ENCODE measurements at places on chromosomes 1 and 21.
A peak's percentile ranks its signal among the peaks of the same experiment; 100 is the strongest.

DNA sequence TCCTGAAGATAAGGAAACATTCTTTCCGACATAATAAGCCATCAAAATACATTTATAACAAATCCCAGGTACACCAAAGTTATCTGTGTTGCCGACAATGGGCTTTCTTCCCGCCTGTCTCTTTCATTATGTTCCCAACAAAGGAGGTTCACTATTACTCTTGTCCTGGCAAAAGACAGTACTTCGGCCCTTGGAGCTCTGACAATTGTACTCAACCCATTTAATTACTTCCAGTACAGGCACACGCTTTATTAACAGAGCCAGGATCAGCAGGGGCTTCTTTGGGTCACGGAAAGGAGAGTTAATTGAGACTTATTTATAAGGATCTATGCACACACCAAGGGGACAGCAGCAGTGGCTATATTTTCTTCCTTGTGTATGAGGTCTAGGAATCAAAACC, 46.6 kb upstream of the DUSP10 start:
- no peak for DNase-seq

- no peak for DNase-seq
Observed at GRCh38 chr1:103170609-103171008, 62.3 kb upstream of the COL11A1 start.

GRCh38 chr1:228339766-228340685, 66.6 kb downstream of the TRIM11 start:
- DNase-seq, result no peak

DNA sequence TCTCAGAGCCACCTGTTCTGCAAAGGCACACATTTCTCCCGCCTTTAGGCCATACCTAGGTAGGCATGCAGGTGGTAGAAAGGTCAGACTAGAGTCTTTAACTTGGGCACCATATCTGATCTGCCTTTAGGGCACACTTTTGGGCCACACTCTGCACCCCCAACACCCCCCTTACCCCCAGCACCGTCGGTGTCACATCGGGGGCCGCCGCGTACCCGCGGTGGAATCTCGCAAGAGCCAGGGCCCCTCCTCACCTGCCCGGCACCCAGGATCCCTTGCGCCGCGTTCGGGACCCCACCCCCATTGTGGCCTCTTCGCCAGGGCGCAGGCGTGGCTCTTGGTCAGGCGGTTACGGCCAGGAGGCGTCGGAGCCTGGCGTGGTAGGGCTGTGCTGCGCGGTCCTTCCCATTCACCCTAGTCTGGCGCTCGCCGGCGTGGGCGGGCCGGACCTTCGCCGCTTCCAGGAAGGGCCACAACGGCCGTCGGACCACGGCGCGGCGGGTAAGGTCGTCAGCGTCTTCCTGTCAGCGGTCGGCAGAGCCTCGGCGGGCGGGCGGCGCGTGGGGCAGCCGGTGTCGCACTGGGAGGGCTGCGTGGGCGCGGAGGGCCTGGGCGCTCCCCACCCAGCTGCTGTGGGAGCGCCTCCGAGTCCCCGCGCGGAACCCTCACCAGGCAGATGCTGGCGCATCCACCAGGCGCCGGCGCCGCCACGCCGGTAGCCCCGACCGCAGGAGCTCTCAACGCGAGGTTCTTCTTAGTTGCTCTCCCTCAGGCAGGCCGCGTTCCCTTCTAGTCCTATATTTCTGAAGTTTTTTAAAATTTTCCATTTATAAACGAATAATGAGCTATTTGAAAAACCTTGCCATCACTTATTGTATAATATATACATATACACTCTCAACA, at the start of gene DNAH14:
DNAH14 (plus strand) TSS at position 341 of the 903 bp plus-strand sequence. CDS start 23,028 bp downstream, outside the sequence.
- DNase-seq, result peak; percentile 62

GRCh38 chr1:31926853-31927660, 11.1 kb downstream of the PTP4A2 start:
- DNase-seq, result no peak

GRCh38 chr1:153670257-153670858, 435 bp downstream of the ILF2 start:
- DNase-seq, result no peak

DNA sequence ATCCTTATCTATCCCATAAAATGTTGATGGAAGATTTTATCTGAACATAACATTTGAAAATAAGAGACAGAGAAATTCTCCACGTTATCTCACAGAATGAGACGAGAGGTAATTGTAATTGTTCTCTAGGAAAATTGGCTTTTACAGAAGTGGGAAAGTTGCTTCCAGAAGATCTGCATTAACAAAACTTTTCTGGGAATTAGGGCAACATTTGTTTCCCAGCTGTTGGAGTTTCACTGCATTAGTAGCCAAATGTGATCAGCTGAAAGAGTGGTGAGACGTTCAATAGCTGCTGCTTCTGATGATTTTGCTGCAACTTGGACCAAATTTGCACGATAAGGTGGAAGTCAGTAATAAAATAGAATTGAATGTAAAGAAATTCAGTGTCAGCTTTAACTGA, 7.6 kb downstream of the CHODL start:
- DNase-seq, result no peak

DNA sequence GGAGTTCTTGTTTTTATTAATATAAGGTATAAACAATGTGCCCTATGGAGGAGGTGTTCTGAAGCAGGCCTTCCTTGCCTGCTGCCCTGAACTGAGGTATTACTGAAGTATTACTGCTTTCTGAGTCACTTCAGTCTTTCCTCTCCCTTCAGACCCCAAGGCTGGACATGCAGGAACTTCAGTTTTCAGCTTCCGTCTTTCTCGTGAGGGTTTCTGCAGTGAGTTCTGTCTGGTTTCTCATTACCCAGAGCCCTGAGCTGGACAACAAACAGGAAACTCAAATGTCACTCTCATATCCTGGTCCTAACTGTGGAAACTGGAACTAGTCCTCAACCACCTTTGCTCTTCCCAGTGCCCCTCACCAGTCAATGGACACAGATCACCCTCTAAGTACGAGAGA, 46.8 kb downstream of the ELAVL4 start:
- no peak for DNase-seq

DNA sequence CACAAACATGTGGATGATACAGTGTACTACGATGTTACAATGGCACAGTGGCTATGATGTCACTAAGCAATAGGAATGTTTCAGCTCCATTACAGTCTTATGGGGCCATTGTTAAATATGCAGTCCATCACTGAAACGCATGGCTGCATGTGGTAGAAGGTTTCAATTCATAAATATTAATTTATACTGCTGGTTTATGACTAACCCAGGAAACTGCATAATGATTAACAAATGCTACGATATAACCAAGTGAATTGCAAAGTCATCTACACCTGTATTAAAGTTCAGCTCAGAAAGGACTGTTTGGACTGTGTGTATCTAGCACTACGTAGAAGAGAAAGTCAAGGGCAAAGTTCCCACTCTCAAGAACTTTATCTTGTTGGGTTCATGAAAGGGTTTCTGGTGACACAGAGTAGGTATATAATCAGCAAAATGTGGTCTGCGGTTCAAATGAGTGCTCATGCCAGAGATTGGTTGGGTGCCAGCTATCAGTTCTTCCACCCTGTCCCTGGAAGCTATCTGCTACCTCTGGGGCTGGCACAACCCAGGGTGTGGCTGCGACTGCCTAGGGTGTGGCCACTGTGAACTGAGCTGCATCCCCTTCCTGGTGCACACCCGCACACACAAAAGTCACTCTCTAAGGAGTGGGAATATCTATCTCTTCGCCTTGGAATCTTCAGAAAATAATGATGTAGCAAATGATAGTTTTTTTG, 14.8 kb downstream of the MGST3 start:
- no peak for DNase-seq

- no peak for DNase-seq
Observed at GRCh38 chr1:204580862-204581261, 64.7 kb downstream of the MDM4 start.

- no peak for DNase-seq
Observed at GRCh38 chr1:43197343-43198127, 25.4 kb downstream of the CFAP57 start.

GRCh38 chr1:204733289-204733688, 47.8 kb upstream of the LRRN2 start:
- DNase-seq, result no peak

- peak; percentile 40 for DNase-seq
Observed at GRCh38 chr1:169250022-169250421, 117.6 kb downstream of the NME7 start.

- DNase-seq, result peak; percentile 39
Observed at GRCh38 chr1:220113136-220113695, 19.3 kb downstream of the IARS2 start.

- no peak for DNase-seq
Observed at GRCh38 chr1:68703921-68704354, 207.1 kb upstream of the DEPDC1 start.

GRCh38 chr1:116538544-116538943, 32.3 kb downstream of the CD58 start:
- peak; percentile 30 for DNase-seq

DNA sequence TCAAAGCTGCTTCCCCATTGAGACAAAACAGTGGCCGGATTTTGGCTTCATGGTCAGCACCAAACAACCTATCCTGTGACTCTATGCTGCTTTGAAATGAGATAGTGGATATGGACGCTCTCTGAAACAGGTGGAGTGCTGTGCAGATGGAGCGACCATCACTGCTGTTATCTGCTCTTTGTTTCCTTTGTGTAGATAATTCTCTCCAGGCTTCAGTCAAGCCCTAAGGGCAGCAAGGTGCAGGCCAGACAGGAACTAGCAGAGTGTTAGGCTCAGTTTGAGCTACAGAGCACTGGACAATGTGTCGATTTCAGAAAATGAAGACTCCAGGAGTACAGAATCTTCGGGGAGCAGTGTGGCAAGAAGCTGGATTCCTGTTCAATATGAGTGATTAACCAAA, 4.8 kb upstream of the IRF6 start:
- no peak for DNase-seq

DNA sequence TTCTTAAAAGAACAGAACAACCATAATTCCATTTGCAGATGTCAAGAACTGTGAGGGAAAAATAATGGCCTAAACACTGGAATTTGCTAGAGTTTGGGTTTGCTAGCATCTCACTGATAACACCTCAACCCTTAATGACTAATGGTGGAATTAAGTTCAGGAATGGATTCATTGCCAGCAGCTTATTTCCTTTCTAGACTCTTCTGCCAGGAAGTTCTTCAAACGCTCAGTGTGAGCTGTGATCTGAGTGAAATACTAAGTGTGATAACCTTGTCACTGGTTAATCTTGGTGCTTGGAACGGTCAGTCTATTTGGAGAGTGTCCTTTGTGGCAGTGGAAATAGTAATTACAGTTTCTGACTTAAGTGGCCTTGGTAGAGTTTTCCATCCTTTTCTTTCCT, 21.6 kb upstream of the PLEKHM2 start:
- no peak for DNase-seq

- no peak for DNase-seq
Observed at GRCh38 chr1:52603630-52604029, 1.5 kb downstream of the GPX7 start.

DNA sequence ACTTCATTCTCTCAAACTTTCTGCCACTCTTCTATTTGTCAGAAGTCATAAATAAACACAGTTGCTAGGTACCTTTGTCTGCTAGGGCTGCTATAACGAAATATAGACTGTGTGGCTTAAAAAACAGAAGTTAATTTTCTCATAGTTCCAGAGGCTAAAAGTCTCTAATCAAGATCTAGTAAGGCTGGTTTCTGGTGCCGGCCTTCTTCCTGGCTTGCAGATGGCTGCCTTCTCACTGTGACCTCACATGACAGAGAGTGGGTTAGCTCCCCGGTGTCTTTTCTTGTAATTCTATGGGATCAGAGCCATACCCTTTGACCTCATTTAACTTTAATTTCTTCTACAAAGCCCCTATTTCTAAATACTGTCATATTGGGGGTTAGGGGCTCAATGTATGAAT, 5.9 kb downstream of the PDC start:
- no peak for DNase-seq

DNA sequence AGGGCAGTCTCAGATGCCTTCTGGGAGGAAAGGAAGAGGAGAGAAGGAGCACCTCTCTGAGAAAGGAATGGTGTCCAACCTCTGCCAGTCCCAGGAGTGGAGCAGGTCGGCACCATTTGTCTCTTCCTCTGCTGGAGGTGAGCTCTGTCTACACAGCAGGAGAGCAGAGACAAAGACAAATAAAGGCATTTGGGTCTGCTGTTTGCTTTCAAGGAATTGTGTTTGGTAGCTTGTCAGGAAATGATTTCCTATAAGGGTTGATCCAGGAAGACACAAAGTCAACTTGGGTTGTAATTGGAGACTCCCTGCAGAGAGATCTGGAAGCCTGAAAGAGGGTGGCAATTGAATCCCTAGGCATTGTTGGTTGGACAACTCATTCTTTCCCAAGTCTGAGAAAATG, 34.5 kb upstream of the PLXNA2 start:
- DNase-seq, result peak; percentile 48

- DNase-seq, result peak; percentile 99
Observed at GRCh38 chr1:51661081-51661518, 44.2 kb downstream of the OSBPL9 start.

DNA sequence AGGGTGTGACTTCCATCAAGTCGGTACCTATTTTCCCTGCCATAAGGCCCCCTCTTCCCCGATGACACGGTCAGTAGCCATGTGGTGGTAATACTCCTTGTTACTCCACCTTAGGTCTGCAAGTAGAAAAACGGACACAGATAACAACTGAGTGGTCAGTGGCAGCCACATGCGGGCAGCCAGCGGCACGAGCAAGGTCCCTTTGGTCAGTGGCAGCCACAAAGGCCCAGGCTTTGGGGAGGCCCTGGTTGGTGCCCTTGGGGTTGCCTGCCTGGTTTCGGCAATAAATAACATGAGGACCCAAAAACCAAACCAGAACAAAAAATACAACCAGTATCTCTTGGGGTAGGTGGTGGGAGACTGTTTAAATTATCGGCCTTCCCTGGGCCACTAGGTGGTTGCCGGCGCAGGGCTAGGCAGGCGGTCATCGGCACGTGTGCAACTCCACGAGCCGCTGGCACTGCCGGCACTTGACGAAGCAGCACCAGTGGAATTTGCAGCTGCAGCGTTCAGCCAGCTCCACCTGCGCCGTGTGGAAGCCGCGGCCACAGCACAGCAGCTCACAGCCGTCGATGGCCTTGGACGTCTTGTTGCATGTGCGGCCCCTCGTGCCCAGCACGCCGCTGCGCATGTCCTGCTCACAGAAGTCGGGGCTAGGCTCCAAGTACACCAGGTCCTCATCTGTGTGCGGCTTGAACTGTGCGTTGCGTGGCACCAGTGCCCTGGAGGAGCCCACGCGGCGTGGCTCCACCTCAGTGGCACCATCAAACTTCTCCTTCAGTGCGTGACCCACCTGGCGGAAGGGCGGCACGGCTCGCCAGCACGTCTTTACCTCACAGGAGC, 23.1 kb downstream of the WNT4 start:
- DNase-seq, result no peak

DNA sequence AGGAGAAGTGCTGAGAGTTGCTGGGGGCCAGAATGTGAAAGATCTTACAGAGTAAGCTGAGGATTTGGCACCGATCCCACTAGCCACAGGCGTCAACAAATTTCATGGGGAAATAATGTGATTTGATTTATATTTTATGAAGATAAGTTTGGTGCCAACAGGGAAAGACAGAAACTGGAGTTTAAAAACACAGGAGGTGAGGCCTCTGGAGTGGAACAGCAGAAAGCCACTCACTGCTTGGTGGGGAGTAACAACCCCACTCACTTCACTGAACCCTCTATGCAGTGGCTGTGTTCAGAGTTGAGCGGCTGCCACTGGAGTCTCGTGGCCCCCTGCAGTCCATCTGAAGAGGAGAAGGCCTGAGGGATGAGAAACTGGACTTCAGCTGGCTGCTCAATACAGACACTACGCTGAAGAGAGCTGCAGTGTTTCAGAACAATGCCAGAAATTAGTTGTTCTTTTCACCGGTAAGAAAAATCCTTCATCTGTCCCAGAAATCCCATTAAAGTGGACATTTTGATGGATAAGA, 48.0 kb upstream of the RXRG start:
- no peak for DNase-seq

- no peak for DNase-seq
Observed at GRCh38 chr21:38420140-38420539, 78.1 kb downstream of the ERG start.
